ENCODE measurements at places on chromosomes 2 and 18. TPM values are rescaled to one million over a fixed set of nuclear protein-coding genes. Genes with fewer than 3 reads are reported as not detected.

- no peak for DNase-seq
These were observed 335.0 kb downstream of the CBLN2 start for GRCh38 chr18:72208920-72209676.

DNA sequence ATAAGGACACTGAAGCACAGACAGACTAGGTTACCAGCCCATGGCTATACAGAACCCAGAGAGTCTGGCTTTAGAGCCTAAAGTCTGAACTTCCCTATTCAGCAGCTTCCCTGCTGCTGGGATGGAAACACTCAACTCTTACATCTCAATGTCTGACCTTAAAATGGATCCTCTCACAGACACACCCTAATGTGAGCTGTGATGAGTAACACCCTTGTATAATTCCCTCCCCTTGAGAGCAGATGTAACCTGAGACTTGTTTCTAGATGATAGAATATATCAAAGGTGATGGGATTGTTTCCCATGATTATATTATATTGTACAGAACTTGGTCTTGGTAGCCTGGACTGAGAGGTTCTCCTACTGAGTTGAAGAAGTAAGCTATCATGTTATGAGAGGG is 577.1 kb upstream of the KLHL29 start:
- DNase-seq = no peak

GRCh38 chr18:37544217-37544616 is 21.4 kb downstream of the CELF4 start:
- no peak for DNase-seq

GRCh38 chr18:48921305-48922225 is 29.2 kb downstream of the SMAD7 start:
- DNase-seq = peak; percentile 36

GRCh38 chr2:127387655-127388422 is at the start of gene MAP3K2:
MAP3K2 (minus strand) TSS chr2:127387975; CDS start chr2:127343129, 44,846 bp downstream.
- peak; percentile 93 for DNase-seq

DNA sequence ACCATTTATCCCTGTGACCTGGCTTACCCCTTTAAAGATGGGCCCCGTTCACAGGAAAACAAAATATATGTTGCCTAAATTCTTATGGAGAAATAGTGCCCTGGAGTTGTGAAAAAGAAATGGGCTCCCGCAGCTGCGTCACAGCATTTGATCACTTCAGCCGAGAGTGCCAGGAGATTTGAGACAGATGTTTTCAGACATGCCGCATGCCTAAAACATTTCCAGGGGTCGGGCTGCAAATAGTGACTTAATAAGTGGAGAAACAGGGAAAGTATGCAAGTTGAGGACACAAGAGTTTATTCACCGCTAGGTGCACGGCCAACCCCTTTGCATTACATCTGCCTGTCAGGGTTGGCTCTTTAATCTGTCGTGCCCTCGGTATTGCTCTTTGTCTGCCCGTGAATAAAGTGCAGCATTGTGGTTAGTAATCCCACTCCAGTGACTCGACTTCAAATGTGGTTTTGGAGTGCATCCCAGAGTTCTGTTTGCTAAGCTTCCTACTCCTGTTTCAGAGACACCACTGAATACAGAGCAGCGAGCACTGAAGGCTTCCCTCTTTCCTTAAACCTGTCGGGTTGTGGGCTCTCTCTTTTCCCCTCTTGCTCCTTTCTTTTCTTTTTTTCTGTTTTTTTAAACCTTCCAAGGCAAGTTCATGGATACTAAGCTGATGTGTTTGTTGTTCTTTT is 187.5 kb downstream of the LTBP1 start:
- no peak for DNase-seq

DNA sequence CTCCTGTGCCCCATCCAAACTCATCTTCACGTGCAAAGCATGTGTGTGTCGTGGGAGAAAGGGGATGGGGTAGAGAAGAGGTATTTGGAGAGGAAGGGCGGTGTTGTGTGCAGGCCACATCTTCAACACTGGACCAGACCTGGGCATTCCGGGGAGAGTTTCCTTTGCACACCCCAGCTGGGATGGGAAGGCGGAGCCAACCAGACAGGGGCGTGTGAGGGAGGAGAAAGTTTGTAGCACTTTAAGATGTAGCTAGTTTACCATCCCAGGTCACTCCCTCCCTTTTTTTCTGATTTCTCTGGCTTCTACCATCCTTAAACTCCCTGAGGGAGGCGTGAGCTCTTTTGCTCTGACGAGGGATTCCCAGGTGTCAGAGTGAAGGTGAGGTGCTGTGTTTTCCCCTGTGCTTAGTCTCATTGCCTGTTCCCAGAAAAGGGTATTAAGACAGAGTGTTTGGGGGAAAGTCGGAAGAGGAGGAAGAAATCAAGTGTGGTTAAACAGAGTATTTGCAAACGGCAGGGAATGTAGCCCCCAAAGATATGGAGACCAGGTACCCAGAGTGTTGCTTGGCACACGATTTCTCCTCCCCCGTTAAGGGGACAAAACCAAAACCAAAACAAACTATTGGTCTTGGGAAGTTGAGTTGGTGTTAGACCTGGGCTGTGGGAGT is 1.6 kb downstream of the SETBP1 start:
- DNase-seq = no peak

GRCh38 chr18:183769-184168 is 25.4 kb downstream of the USP14 start:
- no peak for DNase-seq

- no peak for DNase-seq
These were observed 103.4 kb downstream of the ZFP36L2 start for GRCh38 chr2:43123028-43123427.

- no peak for DNase-seq
These were observed 26.2 kb upstream of the PMAIP1 start for GRCh38 chr18:59873641-59874040.

GRCh38 chr2:216370961-216371712 is 1.1 kb downstream of the MARCHF4 start:
- DNase-seq = no peak

GRCh38 chr18:46754661-46755292 is 2.1 kb downstream of the ST8SIA5 start:
- DNase-seq = no peak

DNA sequence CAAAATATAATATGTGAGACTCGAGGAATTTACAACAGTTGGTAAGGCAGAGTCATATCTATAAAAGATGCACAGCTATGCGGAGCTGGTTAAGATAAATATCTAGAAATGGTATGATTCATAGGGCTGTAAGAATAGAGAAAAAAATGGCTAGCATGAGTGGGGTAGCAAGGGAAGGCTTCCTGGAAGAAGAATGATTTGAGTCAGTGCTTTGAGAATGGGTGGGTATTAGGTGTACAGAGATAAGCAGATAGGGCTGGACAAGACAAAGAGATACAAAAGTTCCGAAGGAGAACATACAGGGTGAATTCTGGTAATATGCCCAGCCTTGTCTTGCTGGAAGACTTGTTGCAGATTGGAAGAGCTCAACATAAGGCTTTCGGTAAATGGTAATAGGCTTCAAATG is 291.5 kb upstream of the CCDC68 start:
- DNase-seq = no peak

- no peak for DNase-seq
These were observed 43.5 kb upstream of the ACTR3 start for GRCh38 chr2:113846429-113846828.

GRCh38 chr2:224261326-224261725 is 140.6 kb downstream of the FAM124B start:
- no peak for DNase-seq

- DNase-seq = no peak
These were observed 214.2 kb downstream of the BCL11A start for GRCh38 chr2:60339286-60339685.

DNA sequence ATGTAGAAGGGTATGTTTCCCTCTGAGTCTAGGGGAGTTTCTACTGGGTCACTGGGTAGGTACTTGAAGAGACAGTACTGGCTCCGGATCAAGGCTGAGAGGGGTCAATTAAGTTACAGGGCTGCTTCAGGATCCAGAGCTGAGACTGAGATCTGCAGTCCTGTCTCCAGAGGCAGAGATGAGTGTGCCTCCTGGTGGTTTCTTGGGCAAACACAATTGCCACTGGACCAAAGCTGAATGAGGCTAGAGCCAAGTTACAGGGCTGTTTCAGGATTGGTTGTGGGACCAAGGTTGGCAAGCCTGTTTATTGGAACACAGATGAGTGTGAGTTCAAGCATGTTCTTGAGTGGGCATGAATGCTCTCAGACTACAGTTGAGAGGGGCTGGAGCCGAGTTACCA is 157.9 kb downstream of the ADCYAP1 start:
- DNase-seq = no peak

DNA sequence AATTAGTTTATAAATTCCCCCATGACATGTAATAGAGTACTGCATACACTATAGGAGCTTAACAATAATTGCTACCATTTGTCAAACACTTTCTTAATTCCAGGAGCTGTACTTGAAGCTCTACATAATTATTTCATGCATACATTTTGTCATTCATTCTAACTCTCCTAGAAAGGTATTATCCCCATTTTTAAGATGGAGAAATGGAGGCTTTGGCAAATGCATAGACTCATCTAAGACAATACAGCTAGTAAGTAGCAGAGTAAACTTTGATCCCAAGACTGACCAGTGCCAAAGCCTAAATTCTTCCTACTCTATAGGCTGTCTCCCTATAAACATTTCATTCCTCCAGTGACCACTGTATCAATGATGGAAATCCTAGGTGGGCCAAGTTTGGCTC is 42.6 kb upstream of the TMEM247 start:
- DNase-seq = no peak

GRCh38 chr2:70907130-70908057 is 28.3 kb upstream of the ATP6V1B1 start:
- no peak for DNase-seq

- no peak for DNase-seq
These were observed 54.5 kb upstream of the WDR75 start for GRCh38 chr2:189386741-189387140.

GRCh38 chr2:7706791-7707190 is 789.6 kb downstream of the RNF144A start:
- no peak for DNase-seq

Gene PAIP2B
- total RNA-seq = 12.1 TPM

Gene SLC9A2
- total RNA-seq = not detected

DNA sequence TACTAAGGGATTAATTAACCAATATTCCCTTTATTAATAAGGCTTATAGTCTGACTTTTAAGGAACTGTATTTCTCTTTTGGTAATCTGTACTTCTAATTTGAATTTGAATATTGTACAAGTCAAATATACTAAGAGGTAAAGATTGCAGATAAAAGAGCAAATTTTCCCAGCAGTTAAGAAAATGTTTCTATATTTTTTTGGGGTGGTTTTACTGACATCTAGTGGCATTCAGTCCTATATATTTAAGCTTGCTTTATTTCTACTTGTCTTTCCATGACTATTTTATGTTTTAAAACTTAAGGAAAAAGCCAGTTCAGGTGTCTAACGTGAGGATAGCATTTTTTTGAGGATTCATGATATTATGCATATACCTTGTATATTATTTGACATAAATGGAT is 41.6 kb downstream of the TDRD15 start:
- no peak for DNase-seq

- no peak for DNase-seq
These were observed 773.9 kb upstream of the LRATD1 start for GRCh38 chr2:13858626-13859025.

GRCh38 chr18:34207344-34207851 is 17.3 kb downstream of the NOL4 start:
- DNase-seq = no peak

DNA sequence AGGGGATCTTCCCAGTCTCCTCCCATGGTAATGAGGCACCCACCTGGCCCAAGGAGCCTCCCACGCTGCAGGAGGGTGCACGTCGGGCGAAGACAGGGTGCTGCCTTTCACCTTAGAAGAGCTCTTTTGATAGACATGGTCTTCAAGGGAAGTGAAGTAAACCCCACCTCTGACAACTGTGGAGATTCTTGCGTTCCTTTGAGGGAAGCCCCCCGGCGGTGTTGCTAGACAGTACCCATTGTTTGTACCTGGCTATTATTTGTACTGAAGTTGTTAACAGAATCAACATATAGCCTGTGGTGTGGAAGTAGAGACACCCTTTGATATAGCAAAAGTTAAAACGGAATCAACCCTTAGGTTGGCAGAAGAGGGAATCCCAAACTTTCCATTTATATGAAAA is 648.0 kb downstream of the GALR1 start:
- no peak for DNase-seq
